Mucosa of gallbladder (tissue), 1 donor: ENCODE measurements at places on chromosomes 1 and 21. TPM values are rescaled to one million over a fixed set of nuclear protein-coding genes. Genes with fewer than 3 reads are reported as not detected.

CDKN2C gene
- total RNA-seq = 9.0 TPM

DNA sequence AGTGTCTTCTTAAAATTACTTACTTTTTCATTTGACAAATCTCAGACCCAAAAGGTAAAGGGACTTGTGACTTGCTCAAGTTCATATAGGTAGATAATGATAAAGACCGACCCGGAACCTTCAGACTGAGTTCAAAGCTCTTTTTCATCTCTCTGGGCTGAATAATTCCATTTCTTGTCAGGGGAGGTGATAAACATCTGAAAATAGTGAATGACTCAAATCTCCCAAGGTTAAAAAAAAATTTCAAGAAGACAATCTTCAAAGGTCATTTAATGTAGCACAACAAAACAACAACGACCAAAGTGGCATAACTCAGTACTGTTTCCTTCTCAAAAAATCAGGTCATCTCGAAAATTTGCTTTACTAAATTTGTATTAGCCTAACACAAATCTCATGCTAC, 20.6 kb downstream of the LUZP1 start:
- no peak for DNase-seq

DNA sequence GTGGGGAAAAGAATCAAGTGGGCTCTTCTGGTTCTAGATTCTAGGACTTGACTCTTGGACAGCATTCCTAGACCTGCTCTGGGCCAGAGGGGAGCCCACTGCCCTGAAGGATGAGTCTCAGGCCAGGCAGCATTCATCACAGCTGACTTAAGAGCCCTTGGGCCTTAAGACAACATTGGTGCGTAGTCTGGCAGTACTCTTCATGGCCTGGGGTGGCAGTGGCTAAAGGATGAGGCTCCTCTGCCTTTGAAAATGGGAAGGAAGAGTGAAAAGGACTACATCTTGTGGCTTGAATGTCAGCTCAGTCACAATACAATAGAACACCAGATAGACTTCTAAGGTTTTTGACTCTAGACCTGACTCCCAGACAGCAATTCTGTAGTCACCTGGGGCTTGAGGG, 1415.1 kb upstream of the PRMT6 start:
- DNase-seq = no peak

GRCh38 chr1:64166629-64167028, 36.8 kb upstream of the UBE2U start:
- DNase-seq = no peak

DNA sequence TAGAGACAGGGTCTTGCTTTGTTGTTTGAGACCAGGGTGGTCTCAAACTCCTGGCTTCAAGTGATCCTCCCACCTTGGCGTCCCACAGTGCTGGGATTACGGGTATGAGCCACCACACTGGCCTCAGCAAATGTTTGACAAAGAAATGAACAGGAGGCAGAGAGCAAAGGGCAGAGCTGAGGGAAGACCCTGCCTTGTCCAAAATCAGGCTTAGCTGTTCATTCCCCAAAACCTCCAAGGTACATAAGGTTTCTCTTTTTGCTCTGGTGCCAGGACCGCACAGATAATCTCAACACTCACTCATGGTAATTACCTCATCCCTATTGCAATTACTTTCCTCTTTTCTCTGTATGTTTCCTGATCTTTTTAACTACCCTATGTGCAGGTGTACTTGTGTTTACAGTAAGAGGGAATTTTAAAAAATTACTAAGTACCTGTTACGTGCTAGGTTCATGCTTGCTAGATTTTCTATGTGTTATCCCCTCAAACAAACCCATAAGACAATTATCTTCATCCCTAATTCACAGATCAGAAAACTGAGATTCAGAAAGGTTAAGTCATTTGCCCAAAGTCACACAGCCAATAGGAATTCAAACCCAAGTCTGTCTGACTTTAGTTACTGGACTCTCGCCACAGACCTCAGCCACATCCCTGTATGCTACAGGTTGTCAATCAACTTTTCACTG, 11.5 kb downstream of the ASAP3 start:
- DNase-seq = no peak
